ENCODE measurements at places on chromosomes 3 and 15.

DNA sequence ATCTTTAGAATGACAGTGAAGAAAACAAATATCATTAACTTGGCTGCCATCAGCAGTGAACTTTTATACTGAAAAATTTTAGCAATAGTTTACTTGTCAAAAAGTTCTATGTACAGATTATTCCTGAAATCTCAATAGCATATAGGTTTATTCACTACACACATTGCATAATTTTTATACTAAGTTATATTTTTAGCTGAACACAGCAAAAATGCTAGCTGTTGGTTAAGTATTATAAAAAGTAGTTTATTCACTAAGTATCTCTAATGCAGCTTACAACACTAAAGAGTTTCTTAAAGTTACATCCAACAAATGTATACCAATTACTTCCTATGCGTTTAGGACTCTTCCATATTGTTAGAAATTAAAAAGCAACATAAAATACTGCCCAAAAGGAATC is 131.9 kb downstream of the SCAPER start:
- DNase-seq: no peak

GRCh38 chr3:16886303-16886683 is 1.5 kb downstream of the PLCL2 start:
- DNase-seq: peak; percentile 71

DNA sequence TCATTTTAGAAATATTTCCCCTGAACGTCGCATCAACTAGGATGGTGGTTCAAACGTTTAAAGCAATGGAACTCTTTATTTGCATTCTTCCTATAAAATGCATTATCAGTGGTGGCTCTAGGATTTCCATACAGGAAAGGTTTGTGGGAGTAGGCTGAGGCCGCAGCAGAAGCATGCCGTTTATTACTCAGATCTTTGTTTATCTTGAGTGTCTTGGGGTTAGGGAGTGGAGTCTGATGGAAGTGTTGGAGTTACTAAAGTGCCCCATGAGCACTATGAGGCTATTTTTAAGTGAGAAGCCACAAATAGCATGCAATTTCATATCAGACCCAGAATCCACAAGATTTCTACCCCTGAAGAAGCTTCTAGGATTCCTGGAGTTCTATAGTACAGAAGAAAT is 26.2 kb downstream of the ATOSA start:
- no peak for DNase-seq

- DNase-seq: no peak
These were observed 81.2 kb downstream of the ANO10 start for GRCh38 chr3:43540624-43541023.
